ENCODE measurements at places on chromosomes 4 and X.

DNA sequence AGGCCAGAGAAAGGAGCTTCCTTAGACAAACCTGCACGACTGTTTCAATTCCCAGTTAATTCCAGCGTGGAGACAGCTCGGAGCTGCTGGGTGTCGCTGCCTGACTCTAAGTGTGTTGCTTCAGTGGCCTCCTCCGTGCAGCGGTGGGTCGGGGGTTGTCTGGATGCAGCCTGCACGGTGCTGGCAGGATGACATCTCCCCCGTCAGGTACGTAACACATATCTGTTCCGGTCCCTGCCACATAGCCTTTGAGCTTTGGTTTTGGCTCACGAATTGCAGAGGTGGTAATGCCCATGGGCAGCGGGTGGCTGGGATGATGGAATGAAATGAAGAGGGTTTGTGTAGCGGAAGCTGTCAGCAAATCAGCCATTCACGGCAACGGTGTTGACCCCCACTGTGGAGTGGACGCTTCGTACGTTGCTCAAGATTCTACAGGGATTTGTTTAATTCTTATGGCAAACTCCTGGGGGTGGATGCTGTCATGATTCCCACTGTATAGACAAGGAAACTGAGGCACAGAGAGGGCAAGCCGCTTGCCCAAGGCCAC, 33.7 kb upstream of the HMX1 start:
- no peak for DNase-seq

GRCh38 chr4:11069581-11070211, 359.0 kb downstream of the HS3ST1 start:
- DNase-seq: no peak

- no peak for DNase-seq
Measured at GRCh38 chr4:71259280-71259679, 79.5 kb upstream of the SLC4A4 start.

GRCh38 chr4:3345384-3345783, 52.6 kb downstream of the RGS12 start:
- DNase-seq: no peak

DNA sequence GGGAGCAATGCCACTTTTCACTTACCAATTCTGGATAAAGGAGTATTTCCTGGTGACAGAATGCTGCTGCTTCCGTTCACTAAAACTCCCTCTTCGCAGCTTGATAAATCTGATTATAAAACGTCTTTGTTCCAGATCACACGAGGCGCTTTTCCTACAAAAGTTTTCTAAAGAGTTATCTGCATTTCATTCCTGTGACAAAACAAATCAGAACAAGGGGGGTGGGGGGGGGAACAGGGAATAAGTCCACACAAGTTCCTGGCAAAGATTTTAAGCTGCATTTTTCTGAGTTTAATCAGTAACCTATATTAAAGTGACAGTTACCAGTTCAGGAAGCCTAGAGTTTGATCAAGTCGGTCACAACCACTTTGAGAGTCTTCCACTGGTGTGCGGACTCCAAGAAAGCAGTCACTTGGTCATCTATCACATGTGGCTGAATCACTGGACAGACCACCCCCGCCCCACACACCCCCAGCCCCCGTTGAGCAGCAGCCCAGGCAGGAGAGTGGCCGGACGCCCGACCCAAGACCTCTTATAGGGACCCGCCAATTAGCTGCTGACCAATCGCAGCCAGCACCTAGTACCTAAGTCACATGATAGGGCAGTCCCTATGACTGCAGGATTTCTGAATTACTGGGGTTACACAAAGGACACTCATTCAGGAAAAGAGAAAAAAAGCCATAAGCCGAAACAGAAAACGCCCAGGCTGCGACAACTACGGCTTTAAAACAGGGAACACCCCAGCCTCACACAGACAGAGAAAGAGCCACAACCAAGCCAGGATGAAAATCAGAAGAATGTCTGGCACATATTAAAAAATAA, 569.3 kb upstream of the DIPK2B start:
- peak; percentile 70 for DNase-seq

GRCh38 chr4:158356301-158356700, 146.0 kb downstream of the TMEM144 start:
- no peak for DNase-seq

DNA sequence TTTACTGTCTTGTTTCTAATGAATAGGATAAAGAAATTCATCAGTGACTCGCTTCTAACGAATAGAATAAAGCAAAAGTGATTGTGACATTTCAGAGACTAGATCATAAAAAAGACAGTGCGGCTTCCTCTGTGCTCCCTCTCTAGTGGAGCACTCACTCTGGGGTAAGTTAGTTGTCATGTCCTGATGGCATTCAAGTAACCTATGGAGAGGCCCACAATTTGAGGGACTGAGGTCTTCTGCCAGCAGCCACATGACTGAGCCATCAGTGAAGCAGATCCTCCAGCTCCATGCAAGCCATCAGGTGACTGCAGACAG, 72.4 kb downstream of the YIPF6 start:
- no peak for DNase-seq

- no peak for DNase-seq
Measured at GRCh38 chrX:1444561-1445500, 7.9 kb downstream of the ASMTL start.

DNA sequence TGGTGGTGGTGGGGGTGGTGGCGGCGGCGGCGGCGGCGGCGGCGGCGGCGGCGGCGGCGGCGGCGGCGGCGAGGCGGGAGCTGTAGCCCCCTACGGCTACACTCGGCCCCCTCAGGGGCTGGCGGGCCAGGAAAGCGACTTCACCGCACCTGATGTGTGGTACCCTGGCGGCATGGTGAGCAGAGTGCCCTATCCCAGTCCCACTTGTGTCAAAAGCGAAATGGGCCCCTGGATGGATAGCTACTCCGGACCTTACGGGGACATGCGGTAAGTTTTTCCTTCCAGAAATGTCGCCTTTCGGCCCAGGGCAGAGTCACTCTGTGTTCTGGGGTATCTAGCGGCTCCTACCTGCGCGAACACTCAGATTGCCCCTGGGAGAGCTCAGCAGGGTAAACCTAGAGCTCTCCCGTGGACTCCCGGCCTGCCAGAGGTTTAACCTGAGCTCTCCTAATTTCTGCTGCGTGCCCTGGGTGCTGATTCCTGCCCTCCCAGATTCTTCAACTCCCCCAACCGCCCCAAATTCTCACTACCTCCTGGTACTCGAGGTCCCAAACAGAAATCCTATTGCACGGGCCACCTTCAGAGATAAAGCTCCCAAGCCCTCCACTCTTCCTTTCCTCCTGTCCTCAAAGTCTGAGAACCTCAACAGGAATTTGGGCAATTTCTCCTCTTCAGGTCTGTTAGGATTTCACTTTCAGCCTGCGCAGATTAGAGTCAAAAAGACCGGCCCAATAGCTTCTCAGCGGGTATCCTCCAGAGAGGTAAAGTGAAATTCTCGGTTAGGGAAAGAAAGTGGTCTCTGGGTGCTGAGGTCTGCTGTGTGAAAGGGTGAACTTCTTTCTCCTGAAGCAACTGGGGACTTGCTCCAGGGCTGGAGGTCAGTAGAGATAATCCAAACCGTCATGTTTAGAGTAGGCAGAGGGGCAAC, 2.9 kb downstream of the AR start:
- no peak for DNase-seq

DNA sequence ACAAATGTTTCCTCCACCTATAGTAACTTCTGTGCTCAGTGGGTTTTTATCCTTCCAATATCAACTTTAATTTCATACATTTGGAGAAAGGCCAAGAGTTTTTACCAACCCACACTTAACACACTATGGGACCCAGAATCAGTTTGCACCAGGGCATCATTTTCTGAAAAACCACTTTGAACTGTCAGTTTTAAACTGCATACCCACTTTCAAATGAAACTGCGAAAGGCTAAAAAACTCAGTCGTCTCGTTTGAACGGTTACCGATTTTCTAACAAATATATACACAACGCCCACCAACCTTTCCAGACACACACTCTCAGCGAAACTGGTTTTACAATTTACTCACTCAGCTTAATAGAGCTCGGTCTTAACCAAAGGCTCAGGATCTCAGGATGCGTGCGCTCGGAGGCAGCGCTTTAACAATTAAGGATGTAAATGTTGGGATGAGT, 376 bp downstream of the ABCG2 start:
- no peak for DNase-seq

GRCh38 chr4:188262464-188262863, 123.2 kb downstream of the TRIML1 start:
- no peak for DNase-seq

DNA sequence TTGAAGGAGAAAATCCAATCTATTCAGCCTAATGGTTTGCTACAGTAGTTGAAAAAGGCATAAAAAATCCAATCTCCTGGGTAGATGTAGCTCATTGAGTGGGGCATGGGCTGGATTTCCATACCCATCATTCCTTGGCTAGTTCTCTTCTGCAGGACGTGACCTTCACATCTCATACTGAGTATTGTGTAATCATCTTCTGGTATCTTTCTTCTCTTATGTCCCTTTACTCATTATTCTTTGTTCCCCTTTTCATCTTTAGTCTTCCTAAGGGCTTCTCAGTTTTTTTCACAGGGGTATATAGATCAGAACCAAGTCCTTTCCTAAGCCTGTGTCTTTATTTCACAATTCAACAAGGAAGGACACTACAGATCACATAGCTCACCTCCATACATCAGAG, 727.6 kb upstream of the MAGEB2 start:
- no peak for DNase-seq

DNA sequence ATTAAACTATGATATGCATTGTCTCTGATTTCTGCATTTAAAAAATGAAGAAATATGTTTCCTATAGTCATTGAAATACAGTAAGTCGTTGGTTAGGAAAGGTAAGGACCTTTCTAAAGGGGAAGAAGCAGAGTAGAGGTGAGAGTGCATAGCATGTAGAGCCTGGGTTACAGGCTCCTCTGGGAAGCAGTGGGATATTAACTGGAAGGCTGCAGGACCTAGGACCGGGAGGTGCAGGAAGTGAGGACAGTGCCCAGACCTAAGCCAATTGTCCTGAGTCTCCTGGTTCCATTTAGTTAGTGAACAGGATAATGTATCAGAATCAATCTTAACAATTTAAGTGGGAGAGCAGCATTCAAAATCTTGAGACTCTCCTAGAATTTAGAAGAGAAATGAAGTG, 237.1 kb upstream of the NUDT6 start:
- no peak for DNase-seq

GRCh38 chr4:141011901-141012315, 121.4 kb downstream of the RNF150 start:
- DNase-seq: no peak

GRCh38 chr4:92104506-92104905, 199.3 kb upstream of the GRID2 start:
- no peak for DNase-seq

DNA sequence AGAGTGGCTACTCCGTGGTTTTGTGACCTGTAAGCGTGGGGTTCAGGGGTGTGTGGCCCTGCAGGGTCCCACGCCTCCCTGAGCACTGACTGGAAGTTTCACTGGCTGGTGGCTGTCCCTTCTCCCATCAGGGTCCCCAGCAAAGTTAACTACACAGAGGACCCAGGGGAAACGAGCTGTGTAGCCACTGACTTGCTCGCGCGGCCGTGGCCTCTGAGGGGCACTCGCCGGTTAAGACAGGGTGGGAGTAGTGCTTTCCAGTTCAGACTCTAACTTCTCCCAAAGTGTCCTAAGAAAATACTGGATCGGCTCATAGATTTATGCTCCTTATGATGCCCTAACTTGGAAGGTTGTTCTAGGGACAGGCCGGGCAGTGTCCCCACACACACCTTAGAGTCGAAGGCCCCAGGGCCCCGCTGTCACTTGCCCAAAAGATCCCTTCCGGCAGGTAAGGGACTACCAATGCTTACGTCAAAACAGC, 28.2 kb downstream of the NELFA start:
- no peak for DNase-seq

GRCh38 chrX:155071694-155072280, 479 bp downstream of the BRCC3 start:
- no peak for DNase-seq

- no peak for DNase-seq
Measured at GRCh38 chr4:23937173-23937572, 47.3 kb upstream of the PPARGC1A start.

DNA sequence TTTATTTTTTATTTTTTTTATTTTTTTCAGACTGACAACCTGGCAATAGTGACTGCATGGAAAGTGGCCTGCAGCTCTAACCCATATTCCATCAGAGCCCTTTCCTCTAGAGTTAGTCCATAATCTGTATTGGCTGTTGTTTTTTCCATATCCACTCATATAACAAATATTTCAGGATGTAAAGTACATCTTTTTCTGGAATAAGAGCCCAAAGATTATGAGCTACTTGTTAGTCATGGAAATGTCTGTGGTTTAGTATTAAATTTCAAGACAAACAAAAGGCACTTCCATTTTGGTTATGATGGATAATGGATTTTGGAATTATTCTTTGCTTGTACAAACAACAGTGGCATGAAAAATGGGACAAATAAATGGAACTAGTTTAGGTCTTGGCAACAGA, 296.0 kb upstream of the HS3ST1 start:
- no peak for DNase-seq

- no peak for DNase-seq
Measured at GRCh38 chr4:146957237-146957636, 11.6 kb upstream of the TTC29 start.

DNA sequence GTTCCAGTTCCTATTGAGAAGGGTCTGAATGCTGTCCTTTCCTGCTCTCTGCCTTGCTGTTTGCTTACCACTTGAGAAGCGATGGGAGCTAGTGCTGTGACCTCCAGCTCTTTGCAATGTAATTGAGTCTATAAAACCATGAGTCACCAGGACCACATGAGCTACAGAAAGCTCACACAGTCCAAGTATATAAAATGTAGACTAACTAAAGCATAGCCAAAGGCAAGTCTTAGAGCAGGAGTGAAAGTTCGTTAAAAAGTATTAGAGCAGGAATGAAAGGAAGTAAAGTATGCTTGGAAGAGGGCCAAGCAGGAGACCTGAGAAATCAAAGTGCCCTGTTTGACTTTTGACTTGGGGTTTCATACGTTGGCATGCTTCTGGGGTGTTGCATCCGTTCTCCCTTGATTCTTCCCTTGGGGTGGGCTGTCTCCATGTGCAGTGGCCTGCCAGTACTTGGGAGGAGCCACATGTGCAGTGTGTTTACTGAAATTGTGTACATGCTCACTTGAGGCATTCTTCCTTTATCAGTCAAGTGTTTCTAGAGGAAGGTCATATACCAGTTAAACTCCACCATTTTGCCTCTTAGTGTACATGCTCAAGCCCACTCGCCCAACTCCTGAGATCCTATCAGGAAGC, 71.3 kb upstream of the KIT start:
- DNase-seq: no peak

DNA sequence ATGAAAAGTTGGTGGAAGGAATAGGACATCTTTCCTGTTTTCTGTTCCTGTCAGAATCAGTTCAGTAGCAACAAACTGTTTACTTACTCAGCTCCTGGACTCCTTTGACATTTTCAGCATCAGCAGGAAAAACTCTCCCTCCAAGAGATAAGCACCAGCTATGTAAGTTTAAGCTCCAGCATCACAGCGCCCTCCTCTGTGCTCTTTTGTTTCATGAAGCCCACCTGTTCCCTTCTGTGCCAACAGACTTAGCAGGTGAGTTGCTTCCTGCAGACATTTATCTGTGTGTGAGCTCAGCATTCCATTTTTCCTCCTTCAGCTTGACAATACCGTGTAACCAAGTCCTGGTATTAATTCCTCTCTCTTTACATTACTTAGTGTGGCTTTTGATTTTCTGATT, 644.1 kb upstream of the AGA start:
- DNase-seq: no peak

All from B cell (primary cell).